H4 (cell line): ENCODE measurements at places on chromosomes 12 and 14. TPM values are rescaled to one million over a fixed set of nuclear protein-coding genes. Genes with fewer than 3 reads are reported as not detected.

DNA sequence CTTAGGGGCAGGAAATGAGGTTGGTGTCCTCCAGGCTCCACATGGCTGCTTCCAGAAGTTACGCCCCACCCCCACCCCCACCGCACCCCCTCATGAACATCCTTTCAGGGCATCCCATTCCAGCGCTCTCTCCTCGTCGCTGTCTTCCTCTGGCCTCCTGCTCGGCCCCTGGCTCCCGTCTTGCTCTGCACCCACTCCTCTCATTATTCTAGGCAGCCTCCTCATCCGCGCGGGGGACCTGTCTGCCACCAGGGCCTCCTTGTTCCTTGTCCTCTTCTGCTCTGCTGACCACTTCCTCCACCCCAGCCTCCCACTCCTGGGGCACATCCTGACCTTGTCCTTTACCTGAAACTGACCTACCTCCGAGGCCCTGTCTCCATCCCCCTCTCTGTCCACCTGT, 29.8 kb upstream of the PLEKHG6 start:
- no peak for DNase-seq

DNA sequence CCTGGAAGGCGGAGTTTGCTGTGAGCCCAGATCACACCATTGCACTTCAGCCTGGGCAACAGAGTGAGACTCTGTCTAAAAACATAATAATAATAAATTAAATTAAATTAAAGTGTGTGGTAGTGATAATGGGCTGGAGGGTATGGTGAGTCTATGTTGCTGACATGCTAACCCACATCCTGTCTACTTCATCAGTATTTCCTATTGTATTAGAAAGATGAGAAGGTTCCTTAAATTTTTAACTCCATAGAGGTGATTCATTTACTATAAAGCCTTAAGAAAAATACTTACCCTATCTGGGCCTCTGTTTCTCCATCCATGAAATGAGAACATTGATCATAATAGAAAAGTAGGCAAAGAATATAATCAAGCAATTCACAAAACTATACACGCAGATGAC, 280.5 kb downstream of the FBXL14 start:
- DNase-seq, result no peak

The MYH7 gene
- total RNA-seq, result not detected in 2 replicates

The MRPS35 gene
- 105 TPM in 2 replicates for total RNA-seq

The SYNE3 gene
- 0.75 and 1.4 TPM in 2 replicates for total RNA-seq

The MGST1 gene
- total RNA-seq, result 218 and 240 TPM in 2 replicates

The USP44 gene
- 0.06 TPM in 1 of 2 replicates, not detected in the other for total RNA-seq

DNA sequence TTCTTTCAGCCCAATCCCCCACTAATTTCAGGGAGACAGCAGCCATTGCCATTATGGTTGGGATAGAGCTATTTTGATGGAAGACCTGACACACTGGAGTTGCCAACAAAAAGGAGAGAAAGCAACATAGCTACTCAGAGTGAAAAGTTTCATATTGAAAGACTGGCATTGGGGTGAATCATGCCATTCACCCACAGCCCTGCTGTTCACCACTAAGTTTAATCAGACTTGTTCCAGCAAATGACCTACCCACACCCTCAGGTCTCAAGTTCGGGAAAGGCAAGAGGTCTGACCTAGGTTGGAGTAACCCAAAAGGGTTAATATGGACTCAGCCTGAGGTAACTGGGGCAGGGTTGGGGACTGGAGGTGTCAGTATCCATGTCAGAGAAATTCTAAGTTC, 169.2 kb downstream of the PAWR start:
- no peak for DNase-seq

GRCh38 chr14:19800282-19801117, 3.1 kb upstream of the OR4N2 start:
- DNase-seq, result no peak

GRCh38 chr12:91356405-91356804, 173.8 kb upstream of the DCN start:
- no peak for DNase-seq

- no peak for DNase-seq
Measured at GRCh38 chr14:34113991-34114390, 163.1 kb upstream of the EGLN3 start.
